ENCODE measurements at places on chromosomes 11 and 22. TPM values are rescaled to one million over a fixed set of nuclear protein-coding genes. Genes with fewer than 3 reads are reported as not detected.

DNA sequence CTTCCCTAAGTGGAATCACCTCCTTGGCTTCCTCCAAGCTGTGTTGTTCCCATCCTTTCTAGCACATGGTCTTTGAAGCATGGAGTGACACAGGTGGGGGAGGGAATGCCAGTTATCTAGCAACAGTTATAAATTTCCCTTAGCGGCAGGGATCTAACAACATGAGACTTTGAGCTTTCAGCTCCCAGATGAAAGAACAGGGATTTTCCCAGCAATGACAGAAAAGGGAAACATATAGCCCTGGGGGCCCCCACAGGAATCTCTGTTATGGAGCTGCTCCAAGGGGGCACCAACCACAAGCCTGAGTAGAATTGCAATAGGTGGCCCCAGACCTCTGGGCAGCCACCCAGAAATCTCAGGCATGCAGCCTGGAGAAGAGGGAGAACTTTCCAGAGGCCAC lies 163.0 kb downstream of the GRIK4 start:
- no peak for DNase-seq

The OR6A2 gene
- total RNA-seq: not detected

The MMP10 gene
- total RNA-seq: 4.0 TPM

The CNGA4 gene
- not detected for total RNA-seq

The SAA2 gene
- not detected for total RNA-seq

The KCNK4 gene
- total RNA-seq: not detected

DNA sequence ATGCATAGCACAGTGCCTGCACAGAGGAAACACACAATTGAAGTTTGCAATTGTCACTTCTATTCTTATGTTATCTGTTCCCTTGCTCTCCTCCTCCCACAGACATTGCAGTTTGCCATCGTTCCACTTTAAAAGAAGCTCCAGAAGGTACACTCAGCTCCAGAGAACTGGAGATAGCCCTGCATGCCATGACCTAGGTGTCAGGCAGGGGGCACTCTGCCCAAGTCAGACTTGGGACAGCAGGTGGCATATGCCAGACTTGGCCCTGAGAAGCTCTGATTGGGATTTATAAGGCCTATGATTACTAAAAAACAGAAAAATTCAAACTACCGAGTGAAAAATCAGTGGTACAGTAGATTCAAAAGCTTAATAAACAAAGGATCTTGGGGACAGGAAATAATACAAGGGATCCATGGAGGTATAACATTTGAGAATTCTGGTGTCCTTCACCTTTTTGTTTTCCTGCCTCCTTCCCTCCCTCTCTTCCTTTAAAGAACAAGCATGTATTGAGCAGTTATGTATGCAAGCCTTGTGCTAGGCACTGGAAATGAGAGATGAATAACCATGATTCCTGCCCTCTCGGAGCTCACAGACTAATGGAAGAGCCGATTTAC lies 40.0 kb downstream of the TENM4 start:
- DNase-seq: peak; percentile 36

The DNAJB13 gene
- total RNA-seq: 0.41 TPM

The TSGA10IP gene
- not detected for total RNA-seq

The PEX16 gene
- 68.9 TPM for total RNA-seq

DNA sequence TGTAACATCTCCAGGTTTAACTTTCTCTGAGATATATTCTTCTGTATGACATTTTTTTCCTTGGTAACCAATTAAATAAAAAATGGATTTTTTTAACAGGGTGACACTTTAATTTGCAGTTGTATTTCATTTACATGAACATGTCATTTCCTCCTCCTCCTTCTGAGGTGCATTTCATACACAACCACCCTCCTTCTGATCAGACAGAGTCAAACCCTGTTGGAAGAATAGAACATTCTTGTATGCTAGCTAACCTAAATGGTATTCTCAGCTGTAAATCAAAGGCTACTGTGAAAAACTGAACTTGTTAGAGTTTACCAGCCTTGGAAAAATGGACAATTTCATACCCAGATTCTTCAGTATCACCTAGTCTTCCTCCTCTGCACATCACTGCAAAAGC lies 52.7 kb upstream of the CHRM4 start:
- no peak for DNase-seq

The KRTAP5-9 gene
- not detected for total RNA-seq

GRCh38 chr22:31776231-31776630 lies 22.4 kb downstream of the DEPDC5 start:
- no peak for DNase-seq

DNA sequence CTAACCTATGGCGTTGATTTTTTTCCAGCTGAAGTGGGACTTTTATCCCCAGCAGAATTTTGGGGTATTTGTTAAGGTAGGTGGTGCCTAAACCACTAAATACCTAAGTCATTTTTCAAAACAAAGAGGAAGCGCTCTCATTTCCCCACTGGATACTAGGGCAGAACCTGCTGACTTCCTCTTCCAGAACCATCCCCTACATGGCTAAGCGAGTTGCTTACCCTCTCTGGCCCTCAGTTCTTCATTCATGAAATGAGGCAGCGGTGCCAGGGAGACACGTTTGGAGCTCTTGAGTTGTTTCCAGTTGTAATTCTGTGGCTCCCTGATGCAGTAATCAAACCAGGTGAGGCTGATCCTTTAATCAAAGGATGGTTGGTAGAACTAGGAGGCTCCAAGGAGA lies 10.0 kb upstream of the MTMR3 start:
- DNase-seq: no peak

The GPR83 gene
- total RNA-seq: 0.06 TPM

DNA sequence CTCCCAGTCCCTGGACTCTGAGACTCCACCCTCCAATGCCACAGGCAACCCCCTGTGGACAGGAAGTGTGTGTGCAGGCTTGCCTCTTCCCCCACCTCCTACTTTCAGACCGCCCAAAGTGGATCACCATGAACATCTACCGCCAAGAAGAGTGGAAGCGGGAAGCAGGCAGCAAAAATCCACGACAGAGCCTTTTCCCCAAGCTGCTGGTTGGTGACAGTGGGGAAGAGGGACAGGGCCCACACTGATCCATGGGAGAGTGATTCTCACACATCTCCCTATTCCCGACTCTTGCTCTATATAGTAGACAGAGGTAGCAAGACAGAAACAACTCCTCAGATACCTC lies 53.4 kb upstream of the SPATA19 start:
- no peak for DNase-seq

The SHANK3 gene
- 4.4 TPM for total RNA-seq

DNA sequence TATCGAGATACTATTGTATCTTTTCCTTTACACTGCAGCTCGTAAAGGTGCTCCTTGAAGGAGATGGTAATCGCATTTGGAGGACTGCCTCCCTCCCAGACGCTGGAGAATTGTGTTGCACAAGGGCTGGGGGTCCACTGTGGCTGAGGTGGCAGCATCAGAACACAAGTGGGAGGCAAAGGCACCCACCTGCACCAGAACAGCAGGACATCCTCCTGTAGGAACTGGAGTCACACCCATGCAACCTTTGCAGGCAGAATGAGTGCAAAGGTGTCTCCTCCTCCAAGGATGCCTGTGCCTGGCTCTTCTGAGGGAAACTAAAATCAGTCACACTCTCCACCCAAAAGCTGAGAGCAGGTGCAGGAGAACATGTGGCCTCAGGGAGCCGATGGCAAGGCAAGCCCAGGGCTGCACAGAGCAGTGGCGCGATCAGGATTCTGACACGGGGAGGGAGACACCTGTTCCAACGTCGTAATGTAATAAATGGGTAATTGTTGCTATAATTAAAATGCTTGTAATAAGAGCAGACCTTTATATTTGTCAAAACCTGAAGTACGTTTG lies 1501.4 kb downstream of the TBC1D22A start:
- no peak for DNase-seq

- no peak for DNase-seq
These were observed 768 bp upstream of the CDKN1C start for GRCh38 chr11:2886191-2886894.

GRCh38 chr22:19419464-19420178 lies 11.9 kb downstream of the HIRA start:
- no peak for DNase-seq

The ARHGAP32 gene
- total RNA-seq: 42.8 TPM

The NLRP14 gene
- total RNA-seq: not detected

DNA sequence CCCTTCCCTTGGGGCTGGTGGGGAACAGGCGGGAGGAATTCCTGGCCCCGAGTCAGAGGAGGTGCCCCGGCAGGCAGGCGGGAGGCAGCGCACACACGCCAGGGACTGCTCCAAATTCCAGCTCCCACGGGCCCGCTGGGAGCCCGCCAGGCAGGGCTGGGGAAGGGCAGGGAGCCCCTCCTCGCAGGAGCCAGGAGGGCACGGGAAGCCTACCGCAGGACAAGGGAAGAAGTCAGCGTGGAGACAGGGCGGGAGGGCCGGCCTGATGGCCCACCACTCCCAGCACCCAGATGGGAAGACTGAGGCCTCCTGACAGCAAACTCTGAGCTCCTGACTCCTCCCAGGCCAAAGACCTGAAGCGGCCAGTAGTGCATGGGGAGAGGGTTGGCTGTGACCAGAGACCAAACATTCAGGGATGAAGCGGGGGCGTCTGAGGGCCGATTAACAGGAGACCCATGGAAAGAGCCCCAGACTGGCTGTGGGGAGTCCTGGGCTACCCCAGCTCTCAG lies 22.4 kb downstream of the RPL3 start:
- DNase-seq: no peak

DNA sequence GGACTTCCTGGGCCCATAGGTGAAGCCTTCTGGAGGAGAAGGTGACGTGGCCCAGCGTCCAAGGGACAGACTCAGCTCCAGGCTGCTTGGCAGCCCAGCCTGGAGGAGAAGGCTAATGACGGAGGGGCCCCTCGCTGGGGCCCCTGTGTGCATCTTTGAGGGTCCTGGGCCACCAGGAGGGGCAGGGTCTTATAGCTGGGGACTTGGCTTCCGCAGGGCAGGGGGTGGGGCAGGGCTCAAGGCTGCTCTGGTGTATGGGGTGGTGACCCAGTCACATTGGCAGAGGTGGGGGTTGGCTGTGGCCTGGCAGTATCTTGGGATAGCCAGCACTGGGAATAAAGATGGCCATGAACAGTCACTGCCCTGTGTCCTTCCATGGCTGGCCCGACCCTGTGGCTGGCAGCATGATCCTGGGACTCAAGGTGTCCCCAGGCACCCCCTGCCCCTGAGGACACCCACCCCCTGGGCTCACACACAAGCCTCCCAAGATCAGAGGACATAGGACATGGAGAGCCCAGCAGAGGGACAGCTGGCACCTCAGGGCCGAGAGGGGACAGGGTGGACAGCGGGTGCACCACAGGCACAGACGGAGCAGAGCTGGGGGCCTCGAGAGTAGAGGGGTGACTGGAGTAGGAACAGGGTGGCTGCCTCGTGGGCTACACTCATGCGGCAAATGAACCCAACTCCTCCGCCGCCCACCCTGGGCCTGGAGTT lies 10.1 kb downstream of the SIGIRR start:
- no peak for DNase-seq

- no peak for DNase-seq
These were observed 8.7 kb downstream of the PCSK7 start for GRCh38 chr11:117222991-117223740.

The PYGM gene
- total RNA-seq: 2.4 TPM

DNA sequence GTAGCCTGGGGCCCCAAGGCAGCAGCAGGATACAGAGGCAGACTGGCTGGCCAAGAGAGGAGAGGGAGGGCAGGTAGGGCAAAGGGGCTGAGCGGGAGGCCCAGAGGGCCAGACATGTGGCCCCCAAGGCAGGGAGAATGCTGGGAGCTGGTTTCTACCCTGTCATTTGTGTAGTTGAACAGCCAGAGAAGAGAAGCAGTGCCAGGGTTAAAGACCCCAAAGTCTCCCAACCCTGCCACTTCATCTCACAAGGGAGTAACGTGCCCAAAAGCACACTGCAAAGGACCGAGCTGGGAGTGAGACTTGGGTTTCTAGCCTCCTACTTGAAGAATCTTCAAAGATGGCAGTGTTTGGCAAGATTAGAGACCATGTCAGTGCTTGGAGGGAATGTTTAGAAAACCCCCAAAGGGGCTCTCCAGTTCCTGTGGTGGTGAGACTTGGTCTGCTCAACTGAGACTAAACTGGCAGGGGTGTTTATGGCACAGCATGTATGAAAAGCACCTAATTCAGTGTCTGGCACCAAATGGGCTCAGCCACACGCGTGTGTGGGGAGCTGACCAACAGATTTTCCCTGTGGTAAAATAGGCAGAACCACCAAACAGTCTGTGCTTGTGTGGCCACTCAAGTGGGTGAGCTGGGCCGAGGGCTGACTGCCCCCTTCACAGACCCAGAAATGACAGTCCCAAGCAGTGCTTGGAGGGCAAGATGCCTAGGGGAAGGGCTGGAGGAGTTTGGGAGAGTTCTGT lies 68.2 kb upstream of the CLTCL1 start:
- DNase-seq: no peak

The ISX gene
- total RNA-seq: not detected

GRCh38 chr11:123457187-123457770 lies 27.2 kb downstream of the GRAMD1B start:
- DNase-seq: no peak

GRCh38 chr11:64848826-64849597 lies 4.6 kb upstream of the CDC42BPG start:
- DNase-seq: no peak

The GRIA4 gene
- not detected for total RNA-seq
